ENCODE measurements at places on chromosomes 6 and 20.

- no peak for DNase-seq
Observed at GRCh38 chr20:47868744-47869143, 83.5 kb upstream of the SULF2 start.

DNA sequence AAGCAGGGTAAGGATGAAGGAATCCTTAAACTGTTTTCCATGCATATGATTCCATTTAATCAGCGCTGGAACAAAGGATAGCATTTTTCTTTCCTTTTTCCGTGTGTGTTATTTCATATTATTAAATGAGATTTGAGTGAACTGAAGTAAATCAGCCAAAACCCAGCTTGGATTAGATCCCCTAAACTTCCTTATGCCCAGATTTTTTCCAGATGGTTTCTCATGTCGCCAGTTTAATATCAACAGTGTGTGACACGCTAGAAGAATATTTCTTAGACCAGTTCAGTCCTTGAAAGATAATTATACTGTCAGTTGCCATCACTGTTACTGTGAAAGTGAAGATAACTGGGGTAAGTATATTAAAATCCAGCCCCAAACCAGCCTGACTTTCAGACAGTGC is 1009.4 kb downstream of the KIF16B start:
- DNase-seq: no peak

DNA sequence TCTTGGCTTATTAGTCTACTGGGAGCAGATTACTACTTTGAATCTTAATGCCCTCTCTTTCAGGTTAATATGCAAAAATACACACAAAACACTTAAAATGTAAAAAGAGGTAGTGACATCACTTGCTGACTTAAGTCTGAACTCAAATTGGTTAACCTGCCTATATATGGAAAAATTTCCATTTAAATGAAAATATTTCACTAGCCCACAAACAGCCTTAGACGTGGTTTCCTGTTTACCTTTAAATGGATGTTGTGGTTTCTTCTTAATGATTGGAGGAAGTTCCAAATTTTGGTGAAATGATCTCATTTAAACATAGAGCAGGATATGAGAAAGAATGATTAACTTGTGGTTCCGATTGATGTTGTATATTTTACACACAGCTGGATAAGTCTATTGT is 553.7 kb downstream of the CD109 start:
- DNase-seq: no peak

- no peak for DNase-seq
Observed at GRCh38 chr20:24018796-24019195, 30.2 kb upstream of the GGTLC1 start.

DNA sequence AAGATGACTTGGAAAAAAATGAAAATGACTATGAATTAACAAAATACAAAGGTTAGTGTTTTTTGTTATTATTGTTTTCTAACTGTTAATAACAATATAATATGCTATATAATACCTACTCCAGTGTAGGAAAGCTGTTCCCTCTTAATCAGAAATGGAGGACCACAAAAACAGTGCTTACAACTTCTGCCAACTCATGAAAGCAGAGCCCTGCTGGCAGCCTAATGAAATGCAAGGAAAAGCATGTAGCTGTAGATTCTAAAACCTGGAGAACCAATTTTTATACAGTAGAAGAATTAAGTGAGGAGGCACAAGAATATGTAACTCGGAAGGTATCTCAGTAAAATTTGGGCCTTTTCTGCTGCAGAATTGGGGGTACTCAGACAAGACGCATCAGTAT is 29.4 kb downstream of the PHIP start:
- DNase-seq: no peak

DNA sequence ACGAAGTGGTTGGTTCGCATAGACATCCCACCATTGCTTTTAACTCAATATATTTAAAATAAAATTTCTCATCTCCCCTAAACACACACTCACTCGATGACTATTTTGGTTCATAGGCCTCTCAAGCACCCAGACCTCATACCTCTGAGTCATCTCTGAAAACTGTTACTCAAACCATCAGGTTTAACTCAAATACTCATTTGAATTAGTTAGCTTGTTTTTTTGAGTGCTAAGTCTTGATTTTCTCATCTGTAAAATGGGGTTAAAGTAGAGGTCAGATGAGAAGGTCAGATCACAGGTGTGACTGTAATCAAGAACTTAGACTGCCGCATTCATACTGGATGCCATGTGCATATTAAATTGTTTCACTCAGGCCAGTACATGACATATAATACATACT is 243.9 kb upstream of the TENT5A start:
- no peak for DNase-seq

GRCh38 chr6:36232172-36232571 is 35.6 kb downstream of the BRPF3 start:
- DNase-seq: no peak

DNA sequence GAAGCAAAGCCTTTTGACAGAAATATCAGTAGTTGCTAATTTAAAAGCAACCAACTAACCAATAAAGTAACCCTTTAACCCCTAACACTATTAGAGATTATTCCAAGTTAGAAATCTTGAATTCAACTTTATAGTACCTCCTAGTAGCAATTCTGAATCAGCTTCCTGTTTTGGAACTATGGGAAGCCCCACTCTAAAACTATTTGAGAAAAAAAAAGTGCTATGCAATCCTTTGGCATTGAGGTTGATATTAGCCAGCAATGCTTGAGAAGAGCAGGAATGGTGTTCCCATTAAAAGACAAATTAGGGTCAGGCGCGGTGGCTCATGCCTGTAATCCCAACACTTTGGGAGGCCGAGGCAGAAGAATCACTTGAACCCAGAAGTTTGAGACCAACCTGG is 306.2 kb upstream of the ZFP64 start:
- no peak for DNase-seq

GRCh38 chr6:62229231-62229630 is 56.8 kb downstream of the KHDRBS2 start:
- no peak for DNase-seq

GRCh38 chr20:37395921-37396415 is 50.0 kb downstream of the SRC start:
- no peak for DNase-seq

GRCh38 chr20:53580376-53581111 is 13.1 kb downstream of the ZNF217 start:
- DNase-seq: no peak

DNA sequence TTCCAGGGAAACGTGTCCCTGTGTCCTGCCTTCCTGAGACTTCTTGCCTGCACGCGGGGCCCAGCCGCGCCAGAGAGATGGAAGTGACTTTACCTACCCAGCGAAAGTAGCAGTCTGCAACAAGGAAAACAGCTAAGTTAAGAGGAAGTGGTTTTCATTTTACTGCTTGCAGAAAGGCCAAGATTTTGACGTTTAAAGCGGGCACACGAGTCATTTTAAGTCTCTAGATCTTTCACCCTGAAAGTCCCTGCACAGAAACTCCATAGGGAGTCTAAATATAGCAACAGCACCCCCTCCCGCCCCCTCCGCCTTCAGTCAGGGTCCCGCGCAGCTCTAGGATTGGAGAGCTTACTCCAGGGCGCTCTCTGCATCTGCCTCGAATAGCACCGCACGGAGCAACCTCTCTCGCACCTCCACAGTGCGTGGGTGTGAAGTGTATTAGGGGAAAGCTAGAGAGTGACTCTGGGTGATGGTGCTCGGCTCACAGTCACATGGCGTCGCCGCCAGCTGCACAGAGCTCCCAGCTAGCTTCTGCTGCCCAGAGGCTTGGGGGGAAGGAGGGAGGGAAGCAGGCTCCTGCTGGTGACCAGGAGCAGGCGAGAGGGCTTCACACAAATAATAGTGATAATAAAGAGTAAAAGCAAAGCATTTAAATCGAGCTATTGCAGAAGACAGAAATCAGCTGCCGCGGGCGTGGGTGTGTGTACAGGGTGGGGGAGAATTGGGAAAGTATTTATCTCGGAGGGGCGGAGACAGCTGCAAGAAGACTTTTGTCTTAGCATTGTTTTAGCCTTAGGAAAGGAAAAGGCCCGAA is 1.8 kb upstream of the KCNQ5 start:
- peak; percentile 87 for DNase-seq

DNA sequence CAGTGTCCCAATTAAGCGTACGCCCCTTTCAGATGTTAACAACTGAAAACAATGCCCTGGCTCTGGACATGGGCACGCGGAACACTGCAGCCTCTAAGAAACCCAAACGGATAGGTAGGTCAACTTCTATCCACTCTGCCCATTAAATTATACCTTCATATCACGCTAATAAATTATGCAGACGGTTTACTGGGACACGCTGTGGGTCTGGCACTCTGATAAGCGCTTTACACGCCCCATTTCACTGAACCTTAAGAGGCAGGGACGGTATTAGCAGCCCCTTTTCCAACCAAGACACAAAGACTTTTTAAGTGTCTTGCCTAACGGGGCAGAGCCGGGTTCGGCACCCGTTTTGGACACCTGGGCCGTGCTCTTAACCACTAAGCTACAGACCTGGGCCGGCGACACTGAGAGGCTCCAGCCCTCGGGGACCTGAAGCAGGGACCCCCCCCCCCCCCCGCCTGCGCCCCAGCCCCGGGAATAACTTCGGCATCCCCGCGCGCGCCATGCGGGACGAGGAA is 744 bp downstream of the STAU1 start:
- DNase-seq: no peak

GRCh38 chr6:94217836-94218235 is 798.5 kb upstream of the EPHA7 start:
- no peak for DNase-seq

Data from activated T-cell treated with anti-CD3 and anti-CD28 coated beads, Interleukin-2, amount 50 U/mL, for 48 hours (primary cell).